Jurkat, Clone E6-1 (cell line): ENCODE measurements at places on chromosomes 1 and 21.
A peak's percentile ranks its signal among the peaks of the same experiment; 100 is the strongest.

DNA sequence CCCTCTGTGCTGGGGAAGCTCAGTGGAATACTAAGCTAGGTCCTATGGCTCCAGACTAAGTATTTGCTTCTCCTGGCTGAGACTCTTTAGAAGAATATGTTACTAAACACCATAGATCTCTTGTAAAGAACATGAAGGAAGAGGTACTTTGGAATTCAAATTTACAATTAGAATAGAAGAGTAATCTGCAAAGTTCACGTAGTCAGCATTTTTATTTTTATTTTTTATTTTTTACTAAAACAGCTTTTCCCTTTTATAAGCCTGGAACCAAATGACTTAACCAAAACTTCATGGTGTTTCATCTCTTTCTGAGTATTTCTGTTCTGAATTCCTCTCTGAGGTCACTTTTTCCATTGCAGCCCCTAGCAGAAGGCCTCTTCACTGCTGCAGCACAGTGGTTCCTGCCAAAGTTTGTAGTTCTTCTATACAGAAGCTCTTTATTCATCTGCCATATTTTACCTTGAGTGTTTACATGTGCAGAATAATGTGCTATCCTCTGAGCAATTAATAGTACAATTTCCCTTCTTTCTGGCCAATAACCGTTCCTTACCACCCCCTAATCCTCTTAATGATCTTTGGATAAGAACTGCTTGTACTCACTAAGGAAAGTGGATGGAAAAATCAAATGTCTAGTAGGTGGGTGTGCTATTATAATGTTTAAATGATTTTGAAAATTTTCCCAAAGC is 27.2 kb downstream of the TSEN15 start:
- no peak for DNase-seq

GRCh38 chr1:205563927-205564441 is 59.5 kb downstream of the CDK18 start:
- no peak for DNase-seq

GRCh38 chr1:205626216-205626615 is 5.6 kb downstream of the ELK4 start:
- DNase-seq: no peak

DNA sequence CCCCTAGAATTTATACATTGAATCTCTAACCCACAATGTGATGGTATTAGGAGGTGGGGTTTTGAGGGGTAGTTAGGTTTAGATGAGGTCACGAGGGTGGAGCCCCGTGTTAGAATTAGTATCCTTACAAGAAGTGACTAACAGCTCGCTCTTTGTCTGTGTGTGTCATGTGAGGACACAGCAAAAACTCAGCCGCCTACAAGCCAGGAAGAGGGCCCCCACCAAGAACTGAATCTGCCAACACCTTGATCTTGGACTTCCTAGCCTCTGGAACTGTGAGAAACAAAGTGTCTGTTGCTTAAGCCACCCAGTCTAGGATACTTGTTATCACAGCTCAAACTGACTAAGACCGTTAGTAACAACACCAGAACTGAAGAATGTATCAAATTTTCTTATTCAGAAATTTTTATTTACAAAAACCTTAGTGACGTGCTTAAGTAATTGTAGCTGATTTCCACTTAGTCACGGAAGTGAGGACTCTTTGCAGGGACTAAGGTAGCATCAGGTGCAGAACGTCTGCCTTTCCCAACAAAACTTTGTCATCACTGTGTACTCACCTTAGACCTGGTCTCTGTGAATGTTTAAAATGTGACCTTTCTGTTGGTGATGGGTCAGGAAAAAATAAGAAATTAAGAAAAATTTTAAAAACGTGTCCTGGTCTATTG is 24.5 kb upstream of the LRRC8C start:
- no peak for DNase-seq

- DNase-seq: no peak
These were observed 6.0 kb downstream of the STYXL2 start for GRCh38 chr1:167099851-167100250.

- DNase-seq: no peak
These were observed 16.4 kb downstream of the RGS8 start for GRCh38 chr1:182667848-182668505.

GRCh38 chr21:28421716-28422524 is 570.8 kb downstream of the LTN1 start:
- no peak for DNase-seq

GRCh38 chr1:16926491-16927073 is 4.9 kb downstream of the CROCC start:
- DNase-seq: no peak

- no peak for DNase-seq
These were observed 48.4 kb upstream of the IGSF5 start for GRCh38 chr21:39696618-39697017.

GRCh38 chr1:37171691-37172090 is 137.4 kb upstream of the GRIK3 start:
- DNase-seq: no peak

- DNase-seq: no peak
These were observed 75.0 kb downstream of the DNM3 start for GRCh38 chr1:171916315-171916771.

GRCh38 chr1:184153731-184154130 is 102.2 kb downstream of the TSEN15 start:
- no peak for DNase-seq

DNA sequence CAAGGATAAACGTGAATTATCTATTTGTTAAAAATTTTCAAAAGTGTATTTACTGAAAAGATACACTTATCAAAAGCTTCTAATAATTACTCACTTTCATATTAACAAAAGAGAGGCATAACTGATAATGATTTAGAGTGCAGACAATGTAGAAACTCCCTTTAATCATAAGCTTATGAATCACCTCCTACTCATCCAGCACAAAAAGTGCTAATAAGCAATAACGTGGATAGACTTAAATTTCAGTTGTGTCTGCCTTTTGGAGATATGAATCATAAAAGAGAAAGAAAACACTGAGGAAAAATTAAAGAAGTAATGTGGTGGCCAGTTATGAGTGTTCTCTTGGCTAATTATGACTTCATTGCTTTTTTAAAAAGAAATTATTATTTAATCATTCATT is 827.6 kb upstream of the B3GALT2 start:
- DNase-seq: no peak

- no peak for DNase-seq
These were observed 11.6 kb downstream of the JMJD4 start for GRCh38 chr1:227723474-227723873.

DNA sequence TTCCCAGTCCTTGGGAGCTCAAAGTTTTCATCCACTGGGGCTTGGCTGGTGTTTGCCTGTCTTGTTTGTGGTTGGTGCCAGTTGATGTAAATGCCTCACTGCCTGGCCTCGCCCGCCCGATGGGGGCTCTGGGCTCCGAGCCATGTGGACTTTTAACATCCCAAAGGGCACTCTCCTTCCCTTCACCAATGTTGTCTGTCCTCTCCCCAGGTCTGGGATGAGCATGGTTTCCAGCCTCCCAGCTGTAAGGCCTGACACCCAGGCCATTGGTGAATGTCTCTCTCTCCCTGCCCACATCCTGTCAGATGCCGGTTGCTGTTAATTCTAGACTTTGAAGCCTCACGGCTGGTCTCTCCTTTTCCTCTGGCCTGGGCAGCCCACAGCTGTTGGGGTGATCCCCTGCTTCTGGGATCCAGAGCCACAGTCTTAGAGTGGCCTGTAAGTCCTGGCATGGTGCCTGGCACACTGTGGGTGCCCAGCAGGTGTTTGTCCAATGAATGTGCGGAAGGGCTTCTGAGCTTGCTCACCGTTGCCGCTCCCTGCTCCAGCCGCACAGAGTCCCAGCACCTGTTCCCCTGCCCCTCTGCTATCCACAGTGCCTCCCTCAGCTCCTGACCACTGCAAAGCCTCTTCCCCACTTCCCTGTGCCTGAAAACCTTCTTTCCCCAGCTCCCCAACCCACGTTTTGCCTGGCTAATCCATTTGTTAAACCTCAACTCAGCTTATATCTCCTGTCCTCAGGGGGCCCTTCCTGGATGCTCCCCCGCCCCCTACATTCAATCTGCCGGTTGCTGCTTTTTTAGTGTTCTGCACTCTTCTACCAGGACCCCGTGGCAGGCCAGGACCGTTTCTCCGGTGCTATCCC is 3.3 kb upstream of the C1orf174 start:
- DNase-seq: peak; percentile 67

DNA sequence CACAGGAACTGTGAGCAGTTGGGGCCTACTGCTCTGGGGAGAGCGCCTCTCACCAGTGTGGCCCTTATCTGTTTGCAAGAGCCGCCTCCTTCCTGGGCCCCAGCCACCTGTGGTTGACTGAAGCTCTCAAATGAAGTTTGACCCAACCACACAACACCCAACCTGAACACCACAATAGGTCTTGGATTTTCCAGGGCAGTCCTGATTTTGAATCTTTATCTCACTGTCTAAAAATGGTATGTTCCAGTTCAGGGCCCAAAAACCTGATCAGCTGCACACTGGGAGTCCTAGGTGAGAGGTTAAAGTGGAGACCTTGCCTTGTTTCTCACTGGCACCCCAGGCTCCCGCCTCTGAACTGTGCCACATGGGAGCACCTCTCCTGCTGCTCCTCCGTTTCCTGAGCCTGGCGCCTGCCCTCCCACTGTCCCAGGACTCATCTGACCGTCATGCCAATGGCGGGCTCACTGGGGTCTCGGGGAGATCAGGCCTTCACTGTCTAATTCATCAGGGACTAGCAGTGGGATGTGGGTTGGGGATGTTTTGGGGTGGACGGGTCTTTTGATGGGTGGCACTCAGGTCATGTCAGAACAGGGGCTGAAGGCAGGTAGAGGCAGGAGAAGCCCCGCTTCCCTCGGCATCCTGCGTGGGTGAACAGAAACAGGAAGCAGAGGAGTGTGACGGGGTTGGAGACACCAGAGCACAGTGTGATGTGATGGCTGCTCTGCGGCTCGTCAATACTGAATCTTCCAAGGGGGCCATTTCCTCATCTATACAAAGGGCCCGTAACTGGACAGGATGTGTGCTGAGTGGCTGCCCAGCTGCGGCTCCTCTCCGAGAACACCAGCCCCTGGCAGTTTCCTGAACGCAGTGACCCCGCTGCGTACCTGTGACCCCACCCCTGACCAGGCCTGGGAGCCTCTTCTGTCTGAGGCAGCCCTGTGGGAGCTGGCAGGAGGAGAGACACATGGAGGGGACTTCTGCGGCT is 59.6 kb upstream of the ITPKB start:
- peak; percentile 90 for DNase-seq

GRCh38 chr1:57620605-57621004 is 196.7 kb upstream of the DAB1 start:
- no peak for DNase-seq

GRCh38 chr1:233440951-233441401 is 113.5 kb downstream of the MAP3K21 start:
- peak; percentile 72 for DNase-seq

DNA sequence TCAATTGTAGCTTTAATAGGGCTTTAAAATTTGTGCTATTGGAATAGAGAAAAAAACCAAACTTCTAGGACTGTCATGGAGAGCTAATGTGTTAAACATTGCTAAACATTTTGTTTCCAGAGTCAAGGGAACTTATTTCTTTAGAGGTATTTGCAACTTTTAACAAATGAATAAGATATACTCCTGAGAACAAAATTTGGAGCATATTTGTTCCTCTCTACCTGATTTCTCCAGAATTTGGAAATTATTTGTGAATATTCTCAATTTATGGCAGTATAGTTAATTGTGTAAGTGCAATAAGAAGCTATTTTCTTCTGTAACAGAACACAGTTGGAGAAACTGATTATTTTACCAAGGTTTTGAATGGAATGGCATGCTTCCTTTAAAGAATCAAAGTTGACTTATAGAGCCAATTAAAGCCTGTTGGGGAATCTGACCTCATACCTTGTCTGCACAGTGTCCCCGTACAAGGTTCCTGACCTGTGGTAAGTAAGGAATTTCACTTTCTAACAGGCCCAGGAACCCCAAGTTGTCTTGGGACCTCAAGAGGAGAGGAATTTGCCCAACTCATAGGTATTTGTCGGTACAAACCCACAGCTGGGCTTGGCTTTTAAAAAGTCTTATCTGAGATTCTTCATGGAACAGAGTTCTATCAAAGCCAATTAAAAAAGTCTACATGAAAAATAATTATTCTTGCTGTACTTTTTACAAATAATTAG is 72.6 kb upstream of the CSF1 start:
- no peak for DNase-seq

DNA sequence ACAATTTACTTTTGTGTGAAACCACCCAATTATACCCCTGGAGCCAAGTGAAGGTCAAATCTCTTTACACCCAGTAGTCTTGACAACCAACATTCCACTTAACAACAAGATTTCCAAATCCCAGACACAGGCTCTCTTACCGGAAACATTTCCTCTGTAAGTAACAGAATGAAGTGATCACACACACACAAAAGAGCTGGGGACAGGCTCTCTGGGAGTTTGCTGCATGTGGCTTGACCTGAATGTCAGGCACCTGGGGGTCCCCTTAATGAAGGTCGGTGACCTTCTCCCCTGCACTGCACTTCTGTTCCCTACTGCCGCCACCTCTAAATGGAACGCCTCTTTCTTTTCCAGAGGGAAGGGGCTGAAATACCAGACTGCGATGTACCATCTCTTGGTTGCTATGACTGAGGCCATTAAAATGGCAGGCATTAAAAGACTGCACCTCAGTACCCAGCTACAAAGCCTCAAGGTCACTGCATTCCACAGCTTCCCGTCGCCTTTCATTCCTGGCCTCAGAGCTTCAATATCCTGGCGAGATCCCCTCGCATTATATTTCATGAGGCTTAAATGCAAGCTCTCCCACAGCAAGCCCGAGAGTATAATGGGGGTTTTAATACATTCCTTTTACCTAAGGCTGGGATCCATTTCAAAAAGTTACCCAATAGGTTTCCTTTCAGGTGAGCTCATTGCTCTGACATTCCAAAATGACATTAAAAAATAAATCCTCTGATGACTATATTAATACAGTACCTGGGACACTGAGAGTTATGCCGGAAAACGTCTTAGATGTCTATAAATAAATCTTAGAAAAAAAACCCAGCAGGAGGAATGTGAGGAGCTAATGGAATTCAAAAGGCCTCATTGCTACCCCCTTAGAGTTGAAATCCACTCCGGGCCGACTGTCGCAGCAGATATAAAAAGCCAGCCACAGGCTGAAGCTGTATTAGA is 90.9 kb upstream of the DIRAS3 start:
- no peak for DNase-seq

DNA sequence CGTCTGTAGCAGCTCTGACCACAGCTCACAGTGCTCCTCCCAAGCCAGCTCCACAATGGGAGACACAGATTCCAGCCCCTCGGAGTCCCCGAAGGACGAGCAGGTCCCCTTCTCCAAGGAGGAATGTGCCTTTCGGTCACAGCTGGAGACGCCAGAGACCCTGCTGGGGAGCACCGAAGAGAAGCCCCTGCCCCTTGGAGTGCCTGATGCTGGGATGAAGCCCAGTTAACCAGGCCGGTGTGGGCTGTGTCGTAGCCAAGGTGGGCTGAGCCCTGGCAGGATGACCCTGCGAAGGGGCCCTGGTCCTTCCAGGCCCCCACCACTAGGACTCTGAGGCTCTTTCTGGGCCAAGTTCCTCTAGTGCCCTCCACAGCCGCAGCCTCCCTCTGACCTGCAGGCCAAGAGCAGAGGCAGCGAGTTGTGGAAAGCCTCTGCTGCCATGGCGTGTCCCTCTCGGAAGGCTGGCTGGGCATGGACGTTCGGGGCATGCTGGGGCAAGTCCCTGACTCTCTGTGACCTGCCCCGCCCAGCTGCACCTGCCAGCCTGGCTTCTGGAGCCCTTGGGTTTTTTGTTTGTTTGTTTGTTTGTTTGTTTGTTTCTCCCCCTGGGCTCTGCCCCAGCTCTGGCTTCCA is 22.9 kb upstream of the VPS13D start:
- DNase-seq: no peak
